ENCODE measurements at places on chromosomes 2 and 18. TPM values are rescaled to one million over a fixed set of nuclear protein-coding genes. Genes with fewer than 3 reads are reported as not detected.

ATL2 gene
- 71.0 TPM for total RNA-seq

GRCh38 chr2:236161531-236161930, 6.7 kb downstream of the GBX2 start:
- no peak overlapping the region for H3K27ac ChIP-seq
- no peak for DNase-seq
- no peak overlapping the region for H3K4me3 ChIP-seq
- peaks cover 17% of the 10 kb centered on the region for H3K27me3 ChIP-seq
- no peaks in the 10 kb centered on the region for H3K36me3 ChIP-seq
- H3K4me1 ChIP-seq, result peaks cover 8% of the 10 kb centered on the region

DNA sequence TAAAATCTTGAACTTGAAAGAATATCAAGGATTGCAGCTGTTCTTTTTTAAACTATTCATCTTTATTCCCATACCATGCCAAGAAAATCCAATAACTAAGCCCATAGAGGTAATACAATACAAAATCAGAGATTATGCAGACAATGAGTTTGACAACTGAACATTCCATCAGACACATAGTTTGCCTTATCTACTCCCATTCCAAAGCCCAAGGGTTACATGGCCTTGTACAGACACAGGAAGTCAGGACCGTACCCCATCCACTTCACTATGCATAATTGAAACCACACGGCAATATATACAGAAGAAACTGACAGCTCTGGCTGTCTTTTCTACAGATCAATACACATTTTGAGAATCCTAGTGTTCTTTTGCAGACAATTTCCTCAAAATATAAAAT, 181.3 kb downstream of the TMX3 start:
- no peak for DNase-seq
- no peak overlapping the region for H3K4me3 ChIP-seq
- H3K27me3 ChIP-seq, result no peaks in the 10 kb centered on the region
- no peak overlapping the region for H3K27ac ChIP-seq
- no peaks in the 10 kb centered on the region for H3K4me1 ChIP-seq

DNA sequence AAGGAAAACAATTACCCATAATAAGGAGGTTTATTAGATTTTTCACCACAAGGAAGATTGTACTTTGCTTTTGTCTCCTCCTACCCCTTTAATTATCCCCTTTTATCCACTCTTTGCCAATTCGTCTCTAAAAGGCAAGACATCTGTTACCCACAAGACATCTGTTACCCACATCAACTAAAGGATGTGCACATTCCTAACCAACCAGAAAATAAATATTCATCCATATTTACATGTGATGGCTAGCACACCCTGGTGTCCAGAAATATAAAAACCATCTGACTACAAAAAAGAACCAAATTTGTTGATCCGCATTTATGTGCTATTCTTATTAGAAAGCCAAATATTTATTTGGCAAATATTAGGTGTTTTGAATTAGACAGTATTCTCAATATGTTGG, 35.7 kb downstream of the ACVR1C start:
- no peak for DNase-seq
- H3K4me1 ChIP-seq, result no peaks in the 10 kb centered on the region
- H3K4me3 ChIP-seq, result no peak overlapping the region

DNA sequence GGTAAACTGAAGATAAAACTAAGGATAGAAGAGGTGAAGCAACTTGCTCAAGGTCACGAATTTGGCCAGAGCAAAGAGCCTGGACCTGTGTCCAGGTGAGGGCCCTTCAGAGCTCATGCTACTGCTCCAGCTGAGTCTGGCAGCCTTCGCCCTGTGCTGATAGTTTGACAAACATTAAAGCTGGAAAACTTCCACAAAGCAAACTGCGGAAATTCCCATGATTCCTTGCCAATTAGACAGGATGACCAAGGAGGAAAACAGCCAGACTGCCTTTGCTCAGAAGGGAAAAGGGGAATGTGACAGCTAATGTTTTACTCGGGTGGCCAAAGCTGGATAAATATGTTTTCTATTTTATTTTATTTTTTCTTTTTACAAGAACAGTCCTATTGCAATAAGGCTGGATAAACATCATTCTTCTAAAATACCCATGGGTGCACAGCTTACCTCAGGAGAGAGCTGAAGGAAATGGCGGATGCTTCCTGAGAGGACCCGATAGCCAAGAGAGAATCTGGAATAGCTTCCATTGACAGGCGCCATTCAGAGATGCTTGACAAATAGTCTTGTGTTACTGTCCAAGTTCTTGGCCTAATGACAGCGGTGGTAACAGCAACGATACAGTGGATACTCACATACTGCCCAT, 5.3 kb upstream of the CTAGE1 start:
- H3K4me3 ChIP-seq, result peak overlapping the region; percentile 6
- no peaks in the 10 kb centered on the region for H3K27me3 ChIP-seq
- H3K4me1 ChIP-seq, result peaks cover 53% of the 10 kb centered on the region
- H3K36me3 ChIP-seq, result no peaks in the 10 kb centered on the region
- peak; percentile 21 for DNase-seq
- peak overlapping the region; percentile 68 for H3K27ac ChIP-seq

DNA sequence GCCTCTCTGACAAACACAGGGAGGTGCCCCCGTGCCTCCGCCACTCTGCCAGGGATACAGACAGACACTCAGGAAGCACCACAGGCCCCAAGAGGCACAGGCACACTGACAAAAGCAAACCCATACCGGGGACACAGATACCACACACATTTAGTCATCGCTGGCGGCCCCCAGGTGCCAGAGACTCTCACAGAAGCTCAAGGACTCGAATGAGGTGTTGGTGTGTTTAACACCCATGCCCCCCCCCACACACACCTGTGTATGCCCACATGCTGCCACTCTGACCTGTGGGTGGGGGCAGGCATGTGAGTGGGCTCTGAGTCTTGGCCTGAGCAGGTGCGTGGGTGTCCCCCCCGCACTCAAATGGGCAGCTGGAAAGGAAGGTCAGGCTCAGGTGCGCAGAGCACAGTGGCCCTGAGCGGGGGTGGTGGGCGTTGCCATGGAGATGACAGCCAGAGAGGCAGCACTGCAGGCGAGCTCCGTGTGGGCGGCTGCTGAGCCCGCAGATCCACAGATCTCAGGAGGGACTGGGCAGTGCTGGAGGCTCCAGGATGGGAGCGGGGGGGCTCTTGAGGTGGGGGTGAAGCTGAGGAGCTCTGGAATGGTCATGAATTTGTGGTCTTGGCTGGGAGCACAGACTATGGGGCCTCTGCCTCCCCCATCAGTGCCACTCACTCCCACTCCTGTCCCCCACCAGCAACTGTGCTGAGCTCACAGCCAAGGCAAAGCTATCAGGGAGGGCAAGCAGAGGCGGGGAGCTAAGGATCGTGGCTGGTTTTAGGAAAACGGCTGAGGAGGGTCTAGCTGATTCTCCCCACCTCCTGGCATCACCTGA, 73.9 kb upstream of the TAF1B start:
- H3K27ac ChIP-seq, result no peak overlapping the region
- peaks cover 14% of the 10 kb centered on the region for H3K4me1 ChIP-seq
- H3K27me3 ChIP-seq, result no peaks in the 10 kb centered on the region
- no peaks in the 10 kb centered on the region for H3K36me3 ChIP-seq

All from thoracic aorta (tissue), 2 donors.